Glomerular endothelial cell (primary cell): ENCODE measurements at places on chromosomes 7 and 10.

DNA sequence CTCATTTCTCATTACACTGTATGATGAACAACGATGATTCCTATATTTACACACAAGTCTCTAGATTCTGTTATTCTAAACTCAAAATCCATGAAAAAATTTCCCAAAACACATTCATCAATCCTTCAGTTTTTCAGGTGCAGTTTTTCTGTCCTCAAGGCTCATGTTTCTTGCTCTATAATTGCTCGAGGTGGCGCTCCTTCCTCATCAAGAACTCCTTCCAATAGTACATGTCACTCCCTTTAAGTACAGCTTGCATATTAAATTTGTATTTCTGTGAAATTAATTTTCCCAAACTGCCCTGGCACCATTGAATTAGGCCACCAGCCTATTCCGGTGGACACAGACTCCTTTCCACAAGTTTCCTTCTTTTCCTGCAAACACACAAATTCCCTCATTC lies 188.7 kb upstream of the MINDY3 start:
- no peak for DNase-seq

- DNase-seq: no peak
Measured at GRCh38 chr7:102860351-102860811, 52.4 kb upstream of the LRRC17 start.

DNA sequence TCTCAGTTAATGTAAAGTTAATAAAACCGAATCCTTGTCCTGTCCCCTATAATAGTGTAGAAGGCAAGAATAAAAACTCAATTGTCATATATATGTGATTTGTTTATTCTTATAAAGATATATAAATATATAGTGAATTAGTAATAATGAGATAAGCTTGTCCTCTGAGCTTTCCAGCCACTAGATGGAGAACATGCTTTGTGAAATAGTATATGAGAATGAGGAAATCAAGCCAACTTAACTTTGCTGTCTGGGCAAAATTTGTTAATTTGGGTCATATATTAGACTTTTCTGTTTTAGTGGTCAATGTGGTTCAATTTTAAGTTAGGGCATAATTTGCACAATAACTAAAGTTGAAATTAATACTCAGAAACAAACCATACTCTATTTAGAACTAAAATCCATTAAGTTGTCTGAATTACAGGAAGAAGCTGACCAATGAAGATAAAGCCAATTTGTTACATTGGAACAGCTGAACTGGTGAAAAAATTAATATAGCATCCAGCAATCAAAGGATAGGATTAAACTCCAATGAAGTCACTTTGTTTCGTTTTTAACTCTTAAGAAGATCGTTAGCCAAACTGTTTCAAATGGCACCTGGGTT lies 595.0 kb downstream of the ARL4A start:
- no peak for DNase-seq

DNA sequence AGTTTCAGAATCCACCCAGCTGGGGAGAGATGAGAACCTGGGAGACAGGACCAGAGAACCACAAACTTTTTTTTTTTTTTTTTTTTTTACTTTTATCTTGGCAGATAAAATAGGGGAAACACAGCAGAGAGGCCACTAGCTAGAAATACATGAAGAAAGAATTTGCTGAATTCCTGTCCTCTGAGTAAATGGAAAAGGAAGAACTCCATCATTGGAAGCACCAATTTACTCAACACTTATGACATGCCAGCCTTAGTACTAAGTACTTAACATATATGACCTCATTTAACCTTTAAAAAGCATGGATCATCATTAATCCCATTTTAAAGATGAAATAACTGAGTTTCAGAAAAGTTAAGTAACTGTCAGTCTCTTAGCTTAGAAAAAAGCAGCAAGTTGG lies 343.0 kb upstream of the NPSR1 start:
- DNase-seq: no peak

DNA sequence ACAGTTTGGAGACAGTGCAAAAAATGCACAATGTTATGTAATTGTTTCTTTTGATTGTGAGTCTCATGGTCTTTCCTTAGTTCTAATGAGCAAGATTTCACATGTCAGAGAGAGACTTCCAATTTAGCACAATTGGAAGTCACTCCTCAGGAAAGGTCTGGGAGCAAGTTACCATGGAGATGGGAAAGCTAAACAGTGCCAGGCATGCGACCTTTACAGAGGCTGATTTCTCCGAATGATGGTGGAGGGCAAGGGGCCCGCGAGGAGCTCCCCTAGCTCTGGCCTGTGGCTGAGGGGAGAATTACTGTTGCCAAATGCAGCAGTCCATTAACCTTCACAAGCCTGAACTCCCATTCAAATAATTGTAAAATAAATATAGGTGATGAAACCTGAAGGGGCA lies 59.3 kb downstream of the CDCA7L start:
- DNase-seq: no peak

DNA sequence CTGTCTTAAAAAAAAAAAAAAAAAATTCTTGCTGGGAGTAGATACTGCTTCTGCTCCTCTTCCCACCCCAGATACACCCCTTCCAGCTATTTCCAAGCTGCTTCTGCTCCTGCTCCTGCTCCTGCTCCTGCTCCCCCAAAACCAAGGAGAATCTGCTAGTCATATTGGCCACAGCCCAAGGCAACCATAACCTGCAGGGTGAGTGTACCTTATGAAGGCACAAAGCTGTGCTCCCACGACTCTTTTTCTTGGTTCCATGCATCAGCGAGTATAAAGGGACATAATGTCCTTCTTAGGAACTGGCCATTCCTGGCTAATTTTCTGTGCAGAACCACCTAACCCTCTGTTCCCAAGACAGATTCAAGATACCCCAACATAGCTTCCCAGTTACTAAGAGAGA lies 129.5 kb upstream of the CDK1 start:
- DNase-seq: no peak

DNA sequence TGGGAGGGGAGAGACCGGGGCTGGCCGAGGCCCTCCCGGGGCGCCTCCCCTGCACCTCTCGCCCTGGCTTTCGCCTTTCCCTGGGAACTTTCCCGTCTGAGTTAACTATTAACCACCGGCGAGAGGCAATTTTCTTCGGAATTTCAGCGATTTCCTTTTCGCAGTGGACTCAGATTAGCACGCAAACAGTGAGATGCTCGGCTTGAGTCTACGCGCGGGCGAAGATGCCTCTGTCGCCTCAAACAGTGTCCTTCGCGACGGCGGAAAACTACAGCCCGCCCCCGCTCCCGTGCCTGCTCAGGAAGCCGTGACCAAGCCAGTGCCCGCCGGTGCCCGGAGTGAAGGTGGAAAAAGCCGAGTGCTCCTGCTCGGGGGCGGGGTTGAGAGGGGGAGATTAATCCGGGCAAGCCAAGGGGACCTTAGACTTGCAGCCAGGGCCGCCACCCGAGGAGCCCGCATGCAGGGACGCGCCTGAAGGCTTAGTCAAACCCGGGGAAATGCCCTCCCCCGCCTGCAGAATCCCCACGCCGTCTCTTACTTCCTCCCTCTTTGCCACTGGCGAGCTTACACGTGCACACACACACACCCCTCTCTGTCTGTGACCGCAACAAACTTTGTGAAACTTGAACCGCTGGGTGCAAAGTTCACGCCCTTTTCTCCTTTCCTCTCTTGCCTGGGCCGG lies 14.5 kb upstream of the PAX2 start:
- DNase-seq: no peak

GRCh38 chr7:116242178-116242577 lies 31.8 kb downstream of the TES start:
- no peak for DNase-seq

DNA sequence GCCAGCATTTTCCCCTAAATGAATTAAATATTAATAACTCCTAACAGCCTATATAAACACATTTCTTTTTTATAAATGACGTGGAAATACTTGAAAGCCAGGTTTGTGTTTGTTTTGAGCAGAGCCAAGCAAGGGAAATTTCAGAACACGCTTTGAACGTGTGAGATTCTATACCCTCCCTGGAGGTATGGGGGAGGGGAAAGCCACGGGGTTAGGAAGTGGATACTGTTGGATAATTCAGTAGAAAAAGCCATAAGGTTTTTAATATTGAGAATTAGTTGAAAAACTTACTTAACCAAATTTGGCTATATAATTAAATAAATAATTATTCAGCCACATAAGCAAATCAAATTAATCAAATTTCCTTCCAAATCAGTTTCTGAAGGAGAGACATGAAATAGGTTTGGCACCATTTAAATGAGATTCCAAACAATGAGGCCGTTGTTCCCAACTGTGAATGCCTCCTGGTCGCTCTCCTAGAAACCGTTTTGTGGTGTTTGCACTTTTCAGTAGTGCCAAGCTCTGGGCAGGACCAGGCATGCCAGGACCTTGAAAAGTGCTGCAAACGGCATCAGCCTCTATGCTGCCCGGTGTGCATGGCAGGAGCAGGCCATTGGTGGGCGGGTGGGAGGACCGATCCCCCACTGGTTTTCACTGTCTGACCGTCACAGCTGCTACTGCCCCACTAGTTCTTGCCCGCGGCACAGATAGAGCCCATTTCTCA lies 88.1 kb downstream of the SEPTIN14 start:
- no peak for DNase-seq
